Fibroblast of the conjunctiva (primary cell): ENCODE measurements at places on chromosomes 5 and 9.

GRCh38 chr9:11758016-11758415 is 935.2 kb upstream of the TYRP1 start:
- DNase-seq, result no peak

DNA sequence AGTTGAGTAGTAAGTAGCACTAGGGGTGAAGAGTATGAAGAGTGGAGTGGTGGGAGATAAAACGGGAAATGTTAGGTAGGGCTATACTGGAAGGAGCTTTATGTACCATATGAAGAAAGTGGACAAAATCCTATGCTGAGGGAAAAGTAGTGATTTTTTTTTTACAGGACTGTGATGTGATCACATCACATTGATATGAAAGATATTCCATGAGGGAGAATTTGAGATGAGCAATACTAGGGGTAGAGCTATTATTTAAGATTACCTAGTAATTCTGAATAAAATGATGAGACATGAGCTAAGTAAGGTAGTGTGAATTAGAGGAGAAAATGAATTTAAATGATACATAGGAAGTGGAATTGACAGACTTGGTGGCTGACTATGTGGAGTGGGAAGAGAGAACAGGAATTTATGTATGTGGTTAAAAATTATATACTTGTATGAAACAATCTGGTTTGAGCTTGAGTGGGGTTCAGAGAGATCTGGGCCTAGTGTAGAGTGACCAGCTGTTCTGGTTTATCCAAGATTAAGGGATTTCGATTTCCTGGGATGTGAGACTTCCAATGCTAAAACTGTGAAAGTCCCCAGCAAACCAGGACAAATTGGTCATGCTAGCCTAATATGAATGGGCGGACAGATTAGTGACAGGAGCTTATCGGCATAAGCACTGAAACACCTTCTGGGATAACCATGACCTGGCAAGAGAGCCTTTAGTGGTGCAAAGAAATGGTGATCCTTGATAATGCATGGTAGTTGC is 29.3 kb upstream of the STOM start:
- DNase-seq, result no peak

DNA sequence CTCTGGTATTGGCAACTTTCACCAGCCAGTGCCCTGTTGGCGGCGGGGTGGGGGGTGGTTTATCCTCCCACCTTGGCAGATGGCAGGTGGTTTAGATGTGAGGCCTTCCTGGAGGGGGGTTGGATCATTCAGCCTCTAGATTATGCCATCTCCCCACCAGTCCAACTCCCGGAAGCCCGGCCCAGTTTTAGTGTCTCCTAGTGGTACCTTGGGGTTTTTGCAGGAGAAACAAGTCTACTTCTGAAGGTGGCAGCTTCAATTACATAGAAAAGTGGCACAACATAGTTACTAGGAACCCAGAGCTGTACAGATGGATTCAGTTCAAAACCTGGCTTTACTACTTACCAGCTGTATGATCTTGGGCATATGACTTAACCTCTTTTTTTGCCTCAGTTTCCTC is 11.3 kb downstream of the PRLR start:
- DNase-seq, result no peak

DNA sequence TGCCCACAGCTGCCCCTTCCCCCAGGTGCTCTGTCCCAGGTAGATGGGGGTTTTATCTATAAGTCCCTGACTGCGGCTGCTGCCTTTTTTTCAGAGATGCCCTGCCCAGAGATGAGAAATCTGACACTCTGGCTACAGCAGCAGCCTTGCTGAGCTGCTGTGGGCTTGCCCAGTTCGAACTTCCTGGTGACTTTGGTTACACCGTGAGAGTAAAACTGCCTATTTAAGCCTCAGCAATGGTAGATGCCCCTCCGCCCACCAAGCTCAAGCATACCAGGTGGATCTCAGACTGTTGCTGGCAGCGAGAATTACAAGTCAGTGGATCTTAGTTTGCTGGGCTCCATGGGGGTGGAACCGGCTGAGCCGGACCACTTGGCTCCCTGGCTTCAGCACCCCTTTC is 56.8 kb downstream of the MINAR2 start:
- DNase-seq, result no peak

GRCh38 chr5:79263290-79263689 is 27.4 kb downstream of the JMY start:
- no peak for DNase-seq

DNA sequence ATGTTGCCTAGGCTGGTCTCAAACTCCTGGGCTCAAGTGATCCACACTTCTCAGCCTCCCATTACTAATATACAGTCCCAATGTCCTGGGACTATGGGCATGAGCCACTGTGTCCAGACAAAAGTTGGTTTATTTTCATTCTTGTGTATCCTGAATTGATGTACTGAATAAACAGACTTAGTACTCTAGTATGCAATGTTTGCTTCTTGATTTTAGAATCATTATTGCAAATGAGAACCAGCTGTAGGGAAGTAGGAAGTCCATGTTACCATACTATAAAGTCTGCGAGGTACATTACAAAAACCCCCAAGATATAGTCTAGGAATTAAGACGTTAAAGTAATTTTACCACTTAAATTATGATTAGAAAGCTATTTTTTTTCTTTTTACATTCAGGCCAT is 334.6 kb upstream of the KLF9 start:
- no peak for DNase-seq

GRCh38 chr5:81994679-81995078 is 22.9 kb downstream of the ATG10 start:
- DNase-seq, result no peak

GRCh38 chr9:114164191-114164794 is 9.0 kb downstream of the COL27A1 start:
- DNase-seq, result no peak

DNA sequence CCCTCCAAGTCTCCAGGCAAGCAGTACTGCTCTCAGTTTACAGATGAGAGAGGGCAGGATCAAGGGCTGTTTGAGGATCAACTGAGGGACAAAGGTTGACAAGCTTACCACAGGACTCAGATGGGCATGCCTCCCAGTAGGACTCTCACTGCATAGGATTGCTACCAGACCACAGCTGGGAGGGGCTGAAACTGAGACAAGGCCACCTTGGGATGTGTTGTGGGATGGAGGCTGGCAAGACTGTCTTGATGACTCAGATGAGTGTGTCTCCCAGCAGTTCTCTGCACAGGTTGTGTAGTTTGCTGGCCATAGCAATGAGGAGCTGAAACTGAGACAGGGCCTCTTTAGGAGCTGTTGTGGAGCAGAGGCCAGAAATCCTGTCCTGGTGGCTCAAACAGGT is 222.2 kb upstream of the IRX1 start:
- DNase-seq, result no peak

DNA sequence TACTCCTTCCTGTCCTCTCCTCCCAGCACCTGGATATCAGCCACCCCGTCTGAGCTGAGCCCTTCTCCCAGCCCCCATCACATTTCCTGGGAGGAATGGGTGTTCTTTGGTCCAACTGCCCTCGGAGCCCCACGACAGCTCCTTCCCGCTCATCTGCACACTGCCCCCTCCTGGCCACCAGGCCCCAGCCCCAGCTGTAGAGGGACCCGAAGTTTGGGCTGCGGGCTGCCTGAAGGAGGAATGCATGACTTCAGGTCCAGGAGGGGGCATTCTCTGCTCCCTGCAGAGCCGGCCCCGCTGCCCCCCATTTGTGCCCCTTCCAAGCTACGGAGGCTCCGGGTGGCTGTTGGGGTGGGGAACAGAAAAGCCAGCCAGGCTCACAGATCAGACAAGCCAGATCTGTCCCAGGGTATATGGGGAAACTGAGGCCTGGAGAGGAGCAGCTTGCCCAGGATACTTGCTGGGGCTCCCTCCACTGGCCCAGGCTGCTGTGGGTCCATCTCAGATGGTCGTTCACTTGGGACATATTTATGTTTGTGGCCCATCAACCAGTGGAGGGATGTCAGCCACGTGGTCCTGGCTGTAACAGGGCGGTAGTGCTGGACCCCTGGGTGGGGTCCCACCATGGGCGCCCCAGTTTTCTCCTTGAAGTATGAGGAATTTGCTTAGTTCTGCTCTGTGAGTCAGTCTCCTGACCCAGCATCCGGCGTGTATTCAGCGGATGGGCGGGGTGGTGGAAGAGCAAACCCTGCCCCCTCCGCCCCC is 33.1 kb downstream of the DAB2IP start:
- no peak for DNase-seq

GRCh38 chr5:39948867-39949468 is 524.2 kb upstream of the DAB2 start:
- peak; percentile 71 for DNase-seq

GRCh38 chr9:123401879-123402513 is 46.0 kb downstream of the CRB2 start:
- peak; percentile 34 for DNase-seq

GRCh38 chr9:35629597-35629996 is 11.4 kb upstream of the CD72 start:
- no peak for DNase-seq

- DNase-seq, result no peak
Measured at GRCh38 chr9:111966861-111967291, 70.3 kb downstream of the UGCG start.
